ENCODE measurements at places on chromosomes 1 and 21.

DNA sequence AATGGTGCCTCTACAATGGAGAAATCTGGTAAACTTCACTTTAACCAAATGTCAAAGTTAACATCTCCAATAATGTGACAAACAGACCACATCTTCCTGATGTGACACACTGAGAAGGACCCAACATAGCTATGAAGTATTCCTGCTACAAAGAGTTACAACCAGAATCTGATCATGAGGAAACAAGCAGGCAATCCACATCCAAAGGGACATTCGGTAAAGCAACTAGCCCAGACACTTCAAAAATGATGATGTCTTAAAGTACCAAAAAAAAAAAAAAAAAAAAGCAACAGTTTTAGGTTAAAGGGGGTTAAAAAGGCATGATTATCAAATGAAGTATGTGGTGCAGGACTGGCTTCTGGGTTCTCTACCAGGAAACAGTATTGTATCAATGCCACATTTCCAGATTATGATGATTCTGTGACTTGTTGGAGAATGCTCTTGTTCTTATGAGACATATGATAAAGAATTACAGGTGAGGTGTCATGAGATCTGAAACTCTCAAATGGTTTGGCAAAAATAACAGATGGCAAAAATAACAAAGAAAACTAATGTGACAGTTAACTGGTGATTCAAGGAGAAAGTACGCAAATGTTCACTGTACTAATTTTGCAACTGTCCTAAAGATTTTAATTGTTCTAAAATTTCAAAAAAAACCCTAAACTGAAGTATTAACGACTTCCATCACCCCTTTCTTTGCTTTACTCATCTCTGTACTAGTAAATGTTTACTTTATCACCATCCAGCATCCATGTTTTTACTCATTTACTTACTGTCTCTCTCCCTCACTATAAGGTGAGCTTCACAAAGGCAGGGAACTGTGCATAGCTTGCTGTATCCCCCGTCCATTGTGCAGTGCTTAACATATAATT lies 2.8 kb downstream of the CD58 start:
- DNase-seq: no peak

- no peak for DNase-seq
Measured at GRCh38 chr1:163588796-163589195, 267.0 kb downstream of the NUF2 start.

DNA sequence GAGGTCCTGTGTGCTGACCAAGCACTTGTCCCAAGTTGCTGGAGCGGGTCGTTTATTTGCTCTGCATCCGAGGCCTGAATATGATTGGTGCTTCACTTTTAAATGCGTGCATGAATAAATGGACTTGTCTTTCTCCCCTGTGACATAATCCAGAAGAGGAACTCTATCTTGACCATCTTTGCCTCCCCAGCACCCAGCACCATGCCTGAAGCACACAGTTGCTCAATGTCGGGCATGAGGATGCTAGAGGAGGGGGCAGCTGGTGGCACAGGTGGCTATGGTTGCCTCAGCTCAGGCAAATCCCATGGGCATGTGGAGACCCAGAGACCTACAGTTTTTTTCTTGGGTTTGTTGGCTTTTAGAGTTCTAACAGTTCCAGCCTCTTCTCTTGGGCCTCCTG lies 142.6 kb downstream of the KAZN start:
- DNase-seq: no peak

- DNase-seq: peak; percentile 53
Measured at GRCh38 chr1:43968348-43968948, 1.4 kb upstream of the DPH2 start.

DNA sequence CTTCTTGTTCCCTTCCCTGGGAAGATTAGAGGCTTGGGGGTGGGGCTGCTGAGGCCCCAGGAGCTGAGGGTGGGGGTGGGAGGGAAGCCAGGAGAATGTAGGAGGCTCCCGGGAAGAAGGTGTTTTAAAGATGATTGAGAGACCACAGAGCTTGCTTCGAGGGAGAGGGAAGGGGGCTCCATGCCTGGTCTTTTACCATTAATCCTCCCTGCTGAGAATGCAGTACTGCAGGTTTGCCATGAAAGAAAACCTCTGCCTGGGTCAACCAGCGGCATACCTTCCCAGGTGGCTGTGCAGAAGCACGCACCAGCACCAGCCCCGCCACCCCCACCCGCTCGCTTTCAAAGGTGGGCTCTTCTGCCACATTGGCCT lies 15.4 kb downstream of the ABCA4 start:
- no peak for DNase-seq

GRCh38 chr1:18166341-18166740 lies 58.7 kb downstream of the IGSF21 start:
- no peak for DNase-seq

GRCh38 chr1:153598309-153599172 lies 14.4 kb downstream of the S100A16 start:
- no peak for DNase-seq

DNA sequence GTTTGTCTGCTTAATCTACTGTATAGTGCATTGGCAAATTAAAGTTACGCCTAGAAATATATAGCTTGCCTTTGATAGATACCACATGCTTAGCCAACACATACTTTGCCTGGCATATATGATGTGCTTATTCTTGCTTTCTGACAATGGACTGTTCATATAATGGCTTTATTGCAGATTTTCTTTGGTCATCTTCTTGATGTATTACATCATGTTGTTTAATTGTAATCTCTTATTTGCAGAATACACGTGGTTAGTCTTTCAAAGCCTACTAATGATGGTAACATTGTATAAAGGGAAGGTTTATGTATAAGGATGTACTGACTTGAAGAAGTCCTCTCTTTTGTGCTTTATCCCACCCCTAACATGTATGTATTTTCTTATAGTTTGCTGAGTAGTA lies 201.5 kb downstream of the PDE4B start:
- DNase-seq: no peak
